ENCODE measurements at places on chromosomes 4 and X.

GRCh38 chrX:10755439-10756334, 135.3 kb upstream of the MID1 start:
- DNase-seq, result no peak

- DNase-seq, result no peak
These were observed 206.3 kb downstream of the SLC7A11 start for GRCh38 chr4:138035781-138036258.

DNA sequence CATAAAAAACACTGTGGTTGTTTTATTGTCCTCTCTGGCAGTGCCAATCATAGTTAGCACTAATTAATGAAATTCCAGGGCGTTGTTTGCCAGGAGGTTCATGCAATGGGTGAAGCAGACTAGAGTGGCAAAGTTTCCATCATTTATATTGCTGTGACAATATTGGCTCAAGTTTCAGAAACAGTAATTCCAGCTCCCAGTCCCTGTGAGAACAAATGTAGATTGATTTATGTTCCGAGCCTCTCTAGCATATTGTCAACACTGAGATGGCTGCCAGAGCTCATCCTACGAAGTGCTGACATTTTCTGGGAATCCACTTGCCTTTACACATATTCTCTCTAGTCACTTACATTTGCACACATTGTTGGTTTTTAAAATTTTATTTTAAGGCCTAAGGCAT, 440.0 kb upstream of the IGFBP7 start:
- DNase-seq, result no peak

GRCh38 chr4:25290490-25291067, 22.0 kb upstream of the ZCCHC4 start:
- DNase-seq, result no peak

GRCh38 chr4:85498068-85498733, 23.3 kb downstream of the ARHGAP24 start:
- DNase-seq, result no peak

GRCh38 chr4:88489100-88489761, 32.3 kb downstream of the HERC5 start:
- DNase-seq, result no peak

DNA sequence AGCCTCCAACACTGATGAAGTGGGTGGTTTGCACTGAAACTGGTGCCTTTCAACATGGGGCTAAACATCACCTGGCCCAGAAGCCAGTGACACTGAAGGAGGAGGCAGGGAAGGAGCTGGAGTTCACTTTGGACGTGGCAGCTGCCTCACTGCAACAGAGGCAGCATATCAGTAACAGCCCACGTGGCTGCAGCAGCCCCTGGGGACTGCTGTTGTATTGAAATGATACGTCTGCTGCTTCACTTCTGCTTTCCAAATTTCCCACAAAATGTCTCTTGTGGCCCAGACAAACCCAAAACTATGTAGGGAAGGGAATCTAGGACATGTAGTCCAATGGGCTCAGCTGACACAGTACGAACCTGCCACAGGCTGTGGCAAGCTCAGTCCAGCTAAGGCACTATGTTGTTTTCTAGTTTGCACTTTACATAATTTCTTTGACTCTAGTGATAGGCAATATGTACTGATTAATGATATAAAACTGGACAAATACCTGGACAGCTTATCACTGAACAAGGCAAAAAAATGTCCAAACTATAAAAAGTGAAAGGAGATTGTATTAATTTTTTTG, 84.7 kb upstream of the RAPGEF2 start:
- DNase-seq, result no peak

- DNase-seq, result no peak
These were observed 75.4 kb downstream of the FBXW7 start for GRCh38 chr4:152460488-152460887.

GRCh38 chr4:171582961-171583581, 230.1 kb upstream of the GALNTL6 start:
- DNase-seq, result no peak

- DNase-seq, result no peak
These were observed 3.0 kb downstream of the RPL10 start for GRCh38 chrX:154401045-154401799.

- DNase-seq, result peak; percentile 61
These were observed 246.8 kb downstream of the TRAM1L1 start for GRCh38 chr4:116838609-116839008.

DNA sequence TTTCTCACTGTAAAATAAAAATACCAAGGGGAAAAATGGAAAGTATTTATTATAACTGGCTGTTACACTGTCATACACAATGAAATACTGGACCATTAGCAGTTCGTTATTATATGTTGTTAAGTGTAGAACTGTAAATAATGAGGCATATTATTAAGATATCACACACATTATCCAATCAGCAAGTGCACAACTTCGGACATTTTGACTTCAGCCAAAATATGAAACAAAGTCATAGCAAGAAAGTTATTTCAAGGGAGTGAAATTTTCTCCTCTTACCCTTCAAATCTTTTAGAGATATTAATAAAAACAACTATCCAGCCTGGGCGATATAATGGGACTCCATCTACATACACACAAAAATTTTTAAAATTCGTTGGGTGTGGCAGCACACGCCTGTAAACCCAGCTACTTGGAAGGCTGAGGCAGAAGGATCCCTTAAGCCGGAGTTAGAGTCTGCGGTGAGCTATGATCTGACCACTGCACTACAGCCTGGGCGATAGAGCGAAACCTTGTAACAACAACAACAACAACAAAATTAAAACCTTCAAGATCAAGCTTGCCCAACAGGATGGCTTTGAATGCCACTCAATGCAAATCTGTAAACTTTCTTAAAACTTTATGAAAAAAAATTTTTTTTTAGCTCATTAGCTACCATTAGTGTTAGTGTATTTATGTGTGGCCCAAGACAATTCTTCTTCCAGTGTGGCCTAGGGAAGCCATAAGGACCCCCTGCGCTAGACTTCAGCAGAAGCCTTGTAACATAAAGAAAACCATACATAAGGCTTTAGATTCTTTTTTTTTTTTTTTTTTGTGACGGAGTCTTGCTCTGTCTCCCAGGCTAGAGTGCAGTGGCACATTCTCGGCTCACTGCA, 1.3 kb upstream of the CISD2 start:
- no peak for DNase-seq

DNA sequence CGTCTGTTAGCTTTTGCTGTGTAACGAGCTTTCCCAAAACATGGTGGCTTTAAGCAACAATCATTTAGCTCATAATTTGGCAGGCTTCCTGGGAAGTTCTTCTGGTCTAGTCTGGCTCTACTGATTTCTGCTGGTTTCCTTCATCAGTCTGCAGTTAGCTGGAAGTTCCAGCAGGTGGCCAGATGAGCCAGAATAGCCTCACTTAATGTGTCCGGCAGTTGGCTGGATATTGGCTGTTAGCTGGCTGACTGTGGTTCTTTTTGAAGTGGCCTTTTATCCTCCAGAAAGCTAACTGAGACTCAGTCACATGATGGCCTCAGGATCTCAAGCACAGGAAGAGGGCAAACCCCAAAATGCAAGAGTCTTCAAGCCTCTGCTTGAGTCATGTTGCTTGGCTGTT, 34.9 kb downstream of the FTHL17 start:
- no peak for DNase-seq

DNA sequence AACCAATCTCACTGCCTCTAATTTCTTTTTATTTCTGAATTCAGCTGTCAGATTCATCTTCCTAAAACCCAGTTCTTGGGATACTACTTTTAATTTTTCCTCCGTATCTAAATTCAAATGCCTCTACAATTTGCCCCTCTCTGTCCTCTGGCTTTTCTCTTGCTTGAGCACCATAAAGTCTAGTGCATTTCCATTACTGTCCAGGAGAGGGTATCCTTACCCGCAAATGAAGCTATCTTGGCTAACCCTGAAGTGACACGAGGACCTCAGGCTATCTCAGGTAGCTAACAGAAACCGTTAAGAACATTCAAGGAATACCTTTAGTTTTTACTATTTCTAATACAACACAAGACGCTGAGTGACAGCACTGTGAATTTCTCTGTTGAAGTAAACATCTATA, 49.4 kb upstream of the PRR32 start:
- no peak for DNase-seq

DNA sequence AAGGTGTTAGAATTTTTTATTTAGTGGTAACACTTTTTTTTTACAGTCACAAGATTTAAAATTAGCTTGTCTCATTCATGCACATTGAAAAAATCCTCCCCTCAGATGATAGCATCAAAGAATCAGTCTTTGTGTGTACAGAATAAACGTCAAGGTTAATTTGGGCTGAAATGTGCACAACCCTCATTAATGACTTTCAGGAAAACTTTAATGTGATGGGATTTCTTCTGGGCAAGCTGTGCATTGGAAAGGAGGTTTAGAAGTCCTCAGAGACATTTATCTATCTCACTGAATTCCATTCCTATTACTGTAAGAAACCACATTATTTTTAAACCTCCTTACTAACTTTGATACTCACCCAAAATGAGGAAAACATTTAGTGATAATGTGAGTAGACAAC, 88.2 kb upstream of the TECRL start:
- no peak for DNase-seq

GRCh38 chrX:6777238-6778002, 242.5 kb upstream of the VCX3A start:
- no peak for DNase-seq

- peak; percentile 13 for DNase-seq
These were observed 59.3 kb downstream of the MAML3 start for GRCh38 chr4:140094438-140095420.

- no peak for DNase-seq
These were observed 127.9 kb downstream of the TACR3 start for GRCh38 chr4:103591841-103592240.

DNA sequence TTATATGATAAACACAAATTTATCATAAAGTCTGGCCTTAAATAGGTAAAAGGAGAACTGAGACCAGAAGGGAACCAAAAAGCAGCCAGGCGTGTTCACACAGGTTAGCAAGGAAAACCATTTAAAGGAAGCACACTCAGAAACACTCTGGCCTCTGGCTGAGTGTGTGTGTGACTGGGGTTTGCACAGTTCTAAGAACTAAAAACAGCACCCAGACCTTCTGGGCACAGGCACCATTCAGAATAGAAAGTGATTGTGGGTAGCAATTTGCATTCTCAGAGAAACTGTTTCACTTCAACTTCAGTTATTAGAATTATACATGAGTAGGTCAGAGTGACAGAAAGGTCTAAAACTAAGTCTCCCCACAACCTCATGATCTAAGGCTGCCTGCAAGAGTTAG, 10.0 kb downstream of the GPR82 start:
- DNase-seq, result no peak

DNA sequence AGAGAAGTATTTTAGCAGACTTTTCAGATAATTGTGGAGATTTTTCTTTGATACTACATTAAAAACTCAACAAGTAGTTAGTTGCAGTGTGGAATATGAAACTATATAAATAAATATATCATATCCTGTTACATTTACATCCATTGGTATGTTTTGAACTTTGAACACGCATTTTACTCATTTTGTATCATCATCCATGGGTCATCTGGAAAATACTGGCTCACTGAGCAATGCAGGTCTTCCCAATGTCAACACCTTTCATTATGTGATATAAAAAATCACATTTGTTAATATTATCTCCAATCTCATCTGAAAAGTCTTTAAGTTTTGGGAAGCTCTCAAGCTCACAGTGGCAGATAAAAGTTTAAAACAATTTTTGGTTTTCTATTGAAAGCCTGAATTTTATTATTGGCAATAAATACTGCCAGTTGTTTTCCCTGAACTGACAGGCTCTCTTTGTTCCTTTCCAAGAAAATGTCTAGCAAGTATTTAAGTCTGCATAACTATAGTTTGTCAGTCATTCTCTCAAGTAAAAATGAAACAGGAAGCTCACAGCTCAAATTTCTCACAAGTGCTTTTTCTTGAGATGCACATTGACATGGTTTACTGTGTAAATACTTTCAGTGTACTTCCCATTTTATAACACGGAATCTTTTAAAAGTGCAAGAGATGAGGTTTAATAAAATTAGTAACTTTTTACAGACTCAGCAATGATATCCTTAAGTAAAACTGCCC, 183.5 kb upstream of the GPC4 start:
- DNase-seq, result no peak

DNA sequence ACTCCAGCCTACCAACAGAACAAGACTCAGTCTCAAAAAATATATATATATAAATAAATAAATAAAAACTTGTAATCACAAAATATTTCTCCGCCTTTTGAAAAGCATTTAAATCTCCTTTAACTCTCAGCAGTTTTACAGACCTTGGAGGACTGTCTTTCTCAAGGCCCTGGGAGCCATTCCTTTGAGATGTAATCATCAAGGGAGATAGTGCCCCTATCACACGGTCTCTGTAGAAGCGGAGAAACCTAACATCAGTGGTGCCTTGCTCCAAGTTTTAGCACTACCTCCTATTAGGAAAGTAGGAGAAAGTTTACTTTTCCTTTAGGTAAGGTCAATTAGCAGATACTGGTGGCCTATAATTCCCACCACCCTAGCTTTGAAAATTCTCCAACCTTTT, 58.5 kb downstream of the ANTXR2 start:
- DNase-seq, result no peak

- DNase-seq, result no peak
These were observed 1144.8 kb downstream of the ADGRL3 start for GRCh38 chr4:62344915-62345314.

DNA sequence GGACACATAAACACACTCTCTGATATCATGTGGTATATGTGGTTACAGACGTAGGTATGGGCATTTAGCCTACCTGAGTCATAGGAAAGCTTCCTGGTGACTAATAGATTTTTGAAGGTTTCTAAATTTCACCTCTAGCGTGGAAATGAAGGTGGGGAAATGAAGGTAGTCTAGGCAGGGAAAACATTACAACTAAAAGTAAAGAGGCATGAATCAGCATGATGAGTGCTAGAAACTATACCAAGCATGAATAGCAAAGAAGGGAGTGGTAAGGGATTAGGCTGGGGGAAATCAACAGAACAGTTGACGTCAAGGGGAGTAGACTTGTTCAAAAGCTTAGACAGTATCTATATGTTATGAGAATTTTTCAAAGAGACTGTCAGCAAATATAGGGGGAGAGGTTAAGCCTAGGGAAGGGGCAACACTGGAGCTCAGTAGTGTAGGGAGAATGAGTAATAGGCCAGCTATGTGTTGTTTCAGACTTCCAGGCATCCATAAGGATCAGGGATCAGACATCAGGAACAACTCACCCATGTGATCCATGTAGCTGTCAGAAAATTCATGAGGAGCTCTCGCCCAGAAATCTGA, 279.3 kb upstream of the DIPK2B start:
- DNase-seq, result no peak

DNA sequence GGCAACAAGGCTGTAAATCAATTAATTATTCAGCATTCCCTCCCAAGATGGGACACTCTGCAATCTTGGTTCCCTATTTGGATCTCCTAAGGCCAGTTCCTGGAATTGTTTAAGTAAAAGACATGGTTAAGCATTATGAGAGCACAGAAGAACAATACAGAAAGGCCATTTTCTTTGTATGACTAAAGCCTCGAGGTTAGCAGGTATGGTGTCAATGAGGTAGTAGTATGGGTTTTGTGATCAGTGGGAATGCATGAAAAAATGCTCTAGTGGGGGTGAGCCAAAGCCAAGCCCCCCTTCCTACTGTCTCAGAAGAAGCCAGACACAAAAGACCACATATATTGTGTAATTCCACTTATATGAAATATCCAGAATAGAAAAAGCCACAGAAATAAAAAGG, 61.7 kb upstream of the S100G start:
- DNase-seq, result no peak

GRCh38 chrX:40440866-40441265, 139.9 kb upstream of the ATP6AP2 start:
- no peak for DNase-seq

Measured in caudate nucleus (tissue), 63 donors.